NT2/D1 (cell line): ENCODE measurements at places on chromosomes 7 and 10.

GRCh38 chr7:137110091-137110509, 233.4 kb downstream of the PTN start:
- no peak for DNase-seq

- no peak for DNase-seq
Measured at GRCh38 chr10:122117475-122117874, 128.5 kb downstream of the TACC2 start.

DNA sequence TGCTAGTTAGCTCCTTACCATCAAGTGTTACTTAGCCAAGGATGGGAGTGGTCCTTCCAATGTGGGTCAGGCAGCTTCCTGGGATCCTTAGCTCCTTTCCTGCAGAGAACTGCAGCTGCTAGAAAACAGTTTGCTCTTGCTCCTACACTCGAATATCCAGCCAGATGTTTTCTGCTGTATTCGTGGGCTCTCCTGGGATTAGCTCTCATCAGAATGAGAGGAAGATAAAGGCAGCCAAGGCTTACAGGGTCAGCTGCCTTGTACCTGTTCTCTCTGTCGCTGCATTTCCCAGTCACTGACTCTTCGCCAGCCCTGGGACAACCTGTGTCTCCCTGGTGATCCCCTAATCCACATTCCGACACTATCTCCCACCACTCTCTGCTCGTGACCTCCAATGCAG, 29.0 kb downstream of the NEUROD6 start:
- DNase-seq: no peak

DNA sequence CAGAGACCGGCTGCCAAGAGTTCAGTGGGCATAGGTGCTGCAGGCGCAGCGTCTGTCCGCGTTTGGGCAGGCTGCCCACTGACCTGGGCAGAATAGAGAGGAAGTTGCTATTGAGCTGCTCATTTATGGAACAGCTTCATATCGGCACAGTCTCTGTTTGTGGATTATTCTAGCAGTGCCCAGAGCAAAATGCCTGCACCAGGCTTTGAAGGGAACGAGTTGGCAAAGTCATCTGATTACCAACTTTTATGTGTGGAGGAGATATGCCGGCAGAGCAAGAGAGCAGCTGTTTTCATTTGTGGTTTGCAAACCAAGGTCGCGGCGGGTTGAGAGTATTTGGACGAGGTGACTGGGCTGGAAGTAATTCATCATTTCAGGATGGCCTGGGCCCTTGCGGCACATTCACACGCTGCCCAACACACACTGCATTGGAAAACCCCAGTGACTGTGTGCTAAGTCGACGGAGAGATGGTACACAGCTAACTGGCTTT, 228.5 kb downstream of the TCERG1L start:
- DNase-seq: no peak
